Skeletal muscle cell (primary cell): ENCODE measurements at places on chromosomes 13 and 19.

DNA sequence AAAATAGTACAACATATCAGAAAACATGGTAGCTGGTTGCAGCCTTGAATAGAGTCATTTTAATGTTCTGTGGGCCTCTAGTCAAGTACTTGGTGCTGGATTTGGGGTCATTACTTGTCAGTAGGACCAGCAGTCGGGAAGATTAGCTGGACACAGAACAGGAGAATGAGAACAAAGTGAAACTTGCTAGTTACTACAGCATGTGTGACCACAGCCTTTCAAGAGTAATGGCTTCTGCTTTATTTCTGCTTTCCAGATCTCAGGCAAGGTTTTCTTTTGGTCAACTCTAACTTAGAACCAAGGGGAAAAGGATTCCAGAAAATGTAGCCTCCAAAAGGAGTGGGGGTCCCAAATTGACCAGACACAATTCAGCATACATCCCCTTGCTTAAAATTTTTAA lies 17.1 kb upstream of the VWA8 start:
- no peak for DNase-seq

DNA sequence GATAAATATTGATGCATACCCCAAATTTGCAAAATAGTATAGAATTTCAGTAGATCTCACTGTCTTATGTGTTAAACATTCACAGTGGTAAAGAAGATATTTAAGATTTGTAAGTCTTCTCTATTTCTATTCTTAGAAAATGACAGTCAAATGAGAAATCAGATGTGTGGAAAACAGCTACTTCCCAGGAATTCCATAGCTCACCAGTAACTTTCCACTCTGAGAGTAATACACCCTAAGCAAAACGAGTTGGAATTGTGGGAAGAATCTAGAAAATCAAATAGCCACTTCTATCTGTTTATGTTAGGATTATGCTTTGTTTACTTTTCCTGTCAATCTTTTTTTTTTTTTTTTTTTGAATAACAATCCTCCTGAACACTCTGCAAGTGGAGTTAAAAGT lies 69.1 kb downstream of the FLT1 start:
- DNase-seq = no peak

GRCh38 chr13:30934381-30934780 lies 1.9 kb downstream of the TEX26 start:
- DNase-seq = no peak

DNA sequence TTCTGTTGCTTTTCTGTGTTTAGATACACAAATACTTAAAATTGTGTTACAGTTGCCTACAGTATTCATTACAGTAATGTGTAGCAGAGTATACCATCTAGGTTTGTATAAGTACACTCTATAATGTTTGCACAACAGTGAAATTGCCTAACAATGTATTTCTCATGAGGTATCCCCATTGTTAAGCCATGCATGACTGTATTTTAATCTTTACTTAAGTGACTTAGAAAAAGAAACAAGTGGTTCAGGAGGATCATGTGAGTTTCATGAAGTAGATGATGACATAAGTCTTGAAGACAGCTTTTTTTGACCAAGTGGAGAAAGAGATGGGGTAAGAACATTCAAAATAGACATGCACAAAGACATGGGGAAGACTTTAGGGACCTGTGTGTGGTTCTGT lies 8.4 kb upstream of the KCTD4 start:
- DNase-seq = no peak

DNA sequence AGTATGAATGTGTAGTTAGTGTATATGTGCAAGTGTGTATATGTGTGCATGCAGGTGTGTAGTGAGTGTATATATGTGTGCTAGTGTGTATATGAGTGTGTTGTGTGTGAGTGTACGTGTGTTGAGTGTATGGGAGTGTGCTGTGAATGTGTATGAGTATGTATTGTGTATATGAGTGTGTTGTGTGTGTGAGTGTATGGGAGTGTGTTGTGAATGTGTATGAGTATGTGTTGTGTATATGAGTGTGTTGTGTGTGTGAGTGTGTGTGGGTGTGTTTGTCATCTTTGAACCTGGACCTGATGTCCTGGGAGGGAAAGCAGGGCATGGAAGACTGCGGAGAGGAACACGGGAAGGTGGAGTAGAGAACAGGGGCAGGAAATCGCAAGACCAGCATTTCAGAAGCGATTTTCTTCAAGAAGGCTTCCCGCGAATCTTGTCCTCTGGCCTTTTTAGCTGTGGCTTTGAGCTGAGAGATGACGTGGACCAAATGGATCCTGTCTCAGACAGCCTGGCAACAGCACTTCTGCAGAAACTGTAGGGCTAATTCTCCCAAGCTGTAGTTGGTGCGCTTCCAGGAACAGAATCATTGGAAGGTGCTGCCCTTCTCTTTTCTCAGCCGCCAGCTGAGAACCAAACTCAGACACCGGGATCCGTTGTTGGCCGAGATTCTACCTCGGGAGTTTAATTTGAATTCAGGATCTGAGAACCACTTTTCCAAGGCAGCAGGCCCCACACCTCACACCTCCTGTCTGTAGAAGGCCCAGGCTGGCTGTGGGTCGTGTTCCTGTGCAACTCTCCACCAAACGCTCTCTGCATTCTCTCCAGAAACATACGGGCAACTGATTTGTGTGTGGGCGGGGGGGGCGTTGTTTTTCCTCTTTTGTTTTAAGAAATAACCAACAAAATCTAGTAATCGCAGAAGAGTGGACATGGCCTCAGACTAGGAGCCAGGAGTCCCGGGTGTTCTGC lies 94.7 kb upstream of the RAP2A start:
- DNase-seq = peak; percentile 75

DNA sequence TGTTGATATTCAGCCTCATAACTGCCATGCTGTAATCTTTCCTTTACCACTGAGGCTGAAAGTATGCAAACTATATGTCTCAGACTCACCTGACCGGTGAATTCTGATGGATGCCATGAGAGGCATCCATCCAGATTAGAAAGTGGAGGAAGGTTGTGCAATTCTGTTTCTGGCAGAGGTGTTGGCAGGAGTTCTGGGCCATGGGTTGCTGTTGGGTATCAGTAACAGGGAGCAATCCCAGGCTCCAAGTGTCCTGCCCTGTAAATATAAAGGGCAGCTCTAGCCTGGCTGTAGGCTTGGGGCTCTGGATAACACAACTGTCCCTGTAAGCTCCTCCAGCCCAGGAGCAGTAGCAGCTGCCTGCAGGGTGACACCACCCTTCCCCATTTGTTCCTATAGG lies 77.4 kb upstream of the ABCC4 start:
- no peak for DNase-seq

DNA sequence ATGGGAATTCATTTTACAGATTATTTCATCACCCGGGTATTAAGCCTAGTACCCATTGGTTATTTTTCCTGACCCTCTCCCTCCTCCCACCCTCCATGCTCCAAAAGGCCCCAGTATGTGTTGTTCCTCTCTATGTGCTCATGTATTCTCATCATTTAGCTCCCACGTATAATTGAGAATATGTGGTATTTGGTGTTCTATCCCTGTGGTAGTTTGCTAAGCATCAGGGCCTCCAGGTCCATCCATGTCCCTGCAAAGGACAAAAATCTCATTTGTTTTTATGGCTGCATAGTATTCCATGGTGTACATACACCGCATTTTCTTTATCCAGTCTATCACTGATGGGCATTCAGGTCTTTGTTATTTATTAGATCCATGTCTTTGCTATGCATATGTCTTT lies 894.1 kb upstream of the MIR17HG start:
- DNase-seq = no peak

DNA sequence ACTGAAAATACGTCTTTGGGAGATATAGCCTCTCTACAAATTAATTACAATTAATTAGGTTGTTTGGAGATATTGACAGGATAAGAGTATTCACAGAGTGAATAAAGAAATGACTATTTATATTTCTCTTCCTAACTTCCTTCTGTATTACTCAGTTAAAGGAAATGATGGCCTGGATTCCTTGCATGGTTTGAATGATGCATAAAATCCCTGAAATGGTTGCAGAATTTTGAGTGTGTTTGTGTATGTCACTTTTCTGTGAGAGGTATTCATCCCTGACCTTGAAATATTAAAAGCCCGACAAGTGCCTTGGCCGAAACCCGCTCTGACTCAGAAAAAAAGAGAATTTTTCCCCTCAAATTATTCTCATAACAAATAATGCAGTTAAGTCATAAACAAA lies 90.0 kb downstream of the PDS5B start:
- no peak for DNase-seq
